Astrocyte of the hippocampus (primary cell): ENCODE measurements at places on chromosomes 5 and 9.
A peak's percentile ranks its signal among the peaks of the same experiment; 100 is the strongest.

DNA sequence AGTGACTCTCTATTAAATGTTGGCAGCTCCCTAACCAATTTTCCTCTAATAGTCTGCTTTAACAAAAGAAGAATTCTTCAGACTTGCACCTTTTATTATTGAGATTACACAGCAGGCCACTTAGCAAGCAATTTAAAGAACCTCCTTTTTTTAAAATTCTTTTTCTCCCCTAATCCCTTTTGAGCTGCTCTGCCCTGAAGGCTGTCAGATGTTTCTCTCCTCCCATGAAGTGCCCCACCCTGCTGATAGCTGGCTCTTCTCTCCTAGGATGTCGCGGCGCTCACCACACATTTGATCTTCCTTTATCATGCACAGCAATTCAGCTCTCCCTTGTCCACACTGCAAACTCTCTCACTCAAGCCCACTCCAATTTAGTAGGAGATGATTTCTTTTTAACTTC is 1471.1 kb upstream of the ACO1 start:
- no peak for DNase-seq

DNA sequence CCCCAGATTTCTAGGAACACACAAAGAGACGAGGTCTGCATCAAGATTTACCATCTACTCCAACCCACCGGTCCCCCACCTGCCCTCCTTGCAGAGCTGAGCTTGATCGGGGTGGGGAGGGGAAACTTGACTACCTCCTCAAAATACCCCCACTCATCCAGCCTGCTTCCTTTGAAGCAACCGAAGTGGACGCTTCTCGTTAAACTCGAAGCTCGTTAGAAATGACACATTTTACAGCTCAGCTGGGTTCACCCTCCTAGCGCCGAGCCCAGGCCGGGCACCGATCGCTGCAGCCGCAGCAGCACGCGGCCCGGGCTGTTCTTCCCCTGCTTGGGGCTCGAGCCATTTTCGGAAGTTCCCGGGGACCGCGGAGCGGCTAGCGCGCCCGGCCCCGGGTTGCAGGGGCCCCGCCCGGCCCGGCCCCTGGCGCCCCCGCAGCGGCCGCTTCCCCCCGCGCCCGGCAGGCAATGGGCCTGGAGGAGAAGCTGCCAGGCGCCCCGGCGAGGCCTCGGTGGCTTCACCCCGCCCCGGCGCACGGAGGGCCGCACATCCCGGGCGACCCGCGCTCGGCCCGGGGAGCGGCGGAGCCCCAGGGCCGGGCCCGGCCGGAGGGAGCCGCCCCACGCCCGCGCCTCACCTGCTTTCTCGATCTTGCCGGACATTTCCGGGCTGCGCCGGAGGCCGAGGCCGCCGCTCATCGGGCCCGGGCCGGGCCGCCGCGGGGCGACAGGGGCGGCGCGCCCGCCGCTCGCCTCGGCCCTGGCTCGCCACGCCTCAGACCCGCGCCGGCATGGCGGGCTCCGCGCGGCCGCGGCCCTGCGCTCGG is 530 bp downstream of the RAPGEF1 start:
- DNase-seq = peak; percentile 71

- DNase-seq = no peak
Measured at GRCh38 chr9:83521411-83521810, 16.8 kb downstream of the FRMD3 start.

- no peak for DNase-seq
Measured at GRCh38 chr5:6544561-6544935, 88.3 kb downstream of the NSUN2 start.

GRCh38 chr5:76622973-76623596 is at the start of gene F2RL2:
Gene F2RL2, minus strand, starts transcription at chr5:76623403. Its CDS starts 173 bp downstream, at chr5:76623230.
- DNase-seq = peak; percentile 82

- no peak for DNase-seq
Measured at GRCh38 chr5:152329761-152330283, 75.3 kb downstream of the NMUR2 start.

DNA sequence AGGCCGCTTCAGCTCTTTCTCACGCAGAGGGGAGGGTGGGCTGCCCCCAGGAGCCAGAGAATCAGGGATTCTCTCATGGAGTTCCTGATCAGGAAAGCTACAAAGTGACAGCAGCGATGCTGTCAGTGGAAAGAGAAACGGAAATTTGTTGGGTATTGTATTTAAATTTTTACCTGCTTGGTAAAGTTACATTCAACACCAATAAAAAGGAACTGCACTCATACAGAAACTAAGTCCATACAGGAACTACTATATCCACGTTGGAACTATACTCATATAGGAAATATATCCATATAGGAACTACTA is 325.5 kb upstream of the IRX4 start:
- DNase-seq = no peak

GRCh38 chr5:150738862-150739261 is 20.0 kb downstream of the DCTN4 start:
- no peak for DNase-seq

GRCh38 chr5:145697251-145697990 is 137.7 kb downstream of the PRELID2 start:
- DNase-seq = peak; percentile 23

DNA sequence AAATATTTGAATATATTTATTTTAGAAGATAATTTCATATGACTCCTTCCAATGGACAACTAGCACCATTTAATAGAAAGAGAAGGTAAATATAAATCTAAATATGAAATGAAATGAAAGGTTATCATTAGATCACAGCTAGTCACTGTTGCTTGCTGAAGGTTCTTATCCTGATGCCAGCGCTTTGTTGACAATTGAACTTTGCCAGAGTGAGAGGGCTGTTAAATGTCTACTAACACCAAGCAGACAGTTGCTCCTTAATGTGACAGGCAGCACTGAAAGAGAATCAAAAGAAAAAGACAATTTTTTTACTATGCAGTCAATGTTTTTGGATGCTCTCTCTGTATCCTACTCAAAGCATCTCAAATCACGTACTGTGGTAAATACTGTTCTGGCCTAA is 152.6 kb upstream of the SEMA6A start:
- no peak for DNase-seq

DNA sequence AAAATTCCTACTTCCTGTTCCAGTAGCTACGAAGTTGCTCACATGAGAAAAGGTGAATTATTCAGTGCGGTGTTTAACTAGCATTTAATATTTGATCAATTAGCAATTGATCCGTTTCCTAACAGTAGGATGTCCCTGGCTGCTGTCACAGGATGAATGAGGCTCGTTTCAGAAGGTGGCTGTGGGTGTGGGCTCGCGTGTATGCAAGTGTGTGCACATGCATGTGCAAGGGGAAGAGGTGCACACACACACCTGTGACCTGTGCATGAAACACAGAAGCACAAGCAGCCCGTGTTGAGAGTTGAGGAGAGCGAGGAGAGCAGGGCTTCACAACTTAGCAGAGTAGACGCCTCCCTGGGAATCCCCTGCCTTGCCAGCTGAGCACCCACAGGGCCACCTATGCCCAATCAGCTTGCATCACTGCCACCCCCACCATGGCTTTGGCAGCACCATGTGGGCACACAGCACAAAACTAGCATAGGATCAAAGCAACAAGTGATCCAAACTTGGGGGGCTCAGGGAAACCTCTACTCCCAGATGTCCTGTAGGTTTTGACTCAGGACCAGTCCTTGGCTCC is 107.2 kb downstream of the C5orf15 start:
- no peak for DNase-seq

GRCh38 chr5:100826133-100826532 is 76.9 kb downstream of the ST8SIA4 start:
- no peak for DNase-seq

- DNase-seq = peak; percentile 29
Measured at GRCh38 chr9:132412089-132412488, 2.1 kb downstream of the CFAP77 start.

GRCh38 chr9:121634329-121635261 is 16.8 kb upstream of the DAB2IP start:
- DNase-seq = peak; percentile 49

DNA sequence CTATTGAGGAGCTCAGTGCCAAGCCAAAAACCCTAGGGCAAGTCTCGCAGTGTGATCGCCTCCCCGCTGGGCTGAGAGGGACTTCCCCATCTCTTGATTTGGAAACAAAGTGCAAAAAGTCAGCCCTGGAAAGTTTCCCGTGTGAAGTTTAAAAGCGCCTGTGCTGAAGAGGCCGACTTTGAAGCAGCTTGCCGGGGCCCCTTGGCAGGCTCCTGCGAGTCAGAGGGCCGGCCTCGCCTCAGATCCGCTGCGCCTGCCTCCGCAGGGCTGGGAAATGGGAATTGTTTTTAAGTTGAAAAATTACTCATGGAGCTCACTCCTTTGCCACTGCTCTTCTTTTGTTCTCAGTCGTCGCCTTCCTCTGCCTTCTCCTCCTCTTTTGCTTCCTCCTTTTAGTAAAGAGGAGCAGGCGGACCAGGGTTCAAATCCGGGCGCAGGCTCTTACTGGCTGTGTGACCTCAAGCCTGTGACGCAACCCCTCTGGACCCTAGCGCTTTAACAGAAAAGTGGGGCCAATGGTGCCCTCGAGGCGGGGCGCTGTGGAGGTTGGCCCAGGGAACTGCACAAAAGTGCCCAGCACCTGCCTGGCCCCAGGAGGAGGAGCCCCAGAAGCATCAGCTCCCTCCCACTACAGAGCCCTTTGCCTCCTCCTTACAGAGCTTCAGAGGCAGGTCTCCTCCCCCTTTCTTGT is 14.7 kb upstream of the LHX2 start:
- peak; percentile 51 for DNase-seq

DNA sequence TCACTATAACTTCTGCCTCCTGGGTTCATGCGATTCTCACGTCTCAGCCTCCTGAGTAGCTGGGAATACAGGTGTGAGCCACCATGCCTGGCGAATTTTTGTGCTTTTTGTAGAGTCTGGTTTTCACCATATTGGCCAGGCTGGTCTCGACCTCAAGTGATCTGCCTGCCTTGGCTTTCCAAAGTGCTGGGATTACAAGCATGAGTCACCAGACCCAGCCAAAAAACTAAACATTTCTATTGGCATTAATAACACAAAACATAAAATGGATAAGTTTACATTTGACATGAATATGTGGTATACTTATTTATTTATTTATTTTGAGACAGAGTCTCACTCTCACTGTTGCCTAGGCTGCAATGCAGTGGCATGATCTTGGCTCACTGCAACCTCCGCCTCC is 13.6 kb upstream of the REEP5 start:
- no peak for DNase-seq

GRCh38 chr9:75797085-75797580 is 93.3 kb upstream of the PCSK5 start:
- no peak for DNase-seq

DNA sequence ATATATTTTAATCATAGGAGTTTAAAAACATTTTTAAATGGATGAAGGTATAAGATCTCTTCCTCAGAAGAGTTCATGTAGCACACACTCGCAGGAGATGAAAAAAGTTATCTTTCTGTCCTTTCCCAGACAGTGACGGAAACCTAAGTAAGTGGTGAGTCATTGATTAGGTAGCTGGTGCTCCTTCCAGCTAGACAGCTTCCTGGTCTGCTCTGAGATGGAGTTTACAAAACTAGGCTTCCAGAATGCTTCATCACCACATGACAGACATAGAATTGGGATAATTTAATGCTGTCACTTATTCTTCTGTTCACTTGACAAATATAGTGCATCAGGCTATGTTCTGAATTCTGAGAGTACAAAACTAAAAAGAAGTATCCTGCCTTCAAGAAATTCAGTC is 2393.0 kb upstream of the C9orf72 start:
- peak; percentile 12 for DNase-seq

DNA sequence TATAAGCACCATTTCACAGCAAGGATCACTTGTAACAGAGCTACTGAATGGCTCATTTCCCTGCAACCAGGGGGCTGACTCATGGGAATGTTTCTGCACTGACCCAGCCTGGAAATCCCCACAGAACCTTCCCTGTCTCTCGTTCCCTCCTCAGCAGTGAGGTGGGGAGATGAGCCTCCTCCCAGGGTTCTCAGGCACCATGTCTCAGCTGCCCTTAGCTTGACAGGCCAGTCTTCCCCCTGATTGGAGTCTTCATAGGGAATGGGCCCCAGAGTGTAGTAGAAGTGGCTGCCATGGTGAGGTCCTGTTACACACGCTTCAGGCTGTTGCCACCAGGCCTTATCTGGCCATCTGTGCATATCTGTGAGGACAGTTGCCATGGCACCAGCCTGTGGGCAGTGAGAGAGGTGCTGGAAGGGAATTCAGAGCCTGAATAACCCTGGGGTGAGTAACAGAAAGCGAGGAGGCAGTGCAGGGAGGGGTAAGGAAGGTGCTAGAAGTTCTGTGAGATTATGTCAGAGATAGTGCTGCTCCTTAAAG is 324.4 kb downstream of the ENC1 start:
- DNase-seq = peak; percentile 97

DNA sequence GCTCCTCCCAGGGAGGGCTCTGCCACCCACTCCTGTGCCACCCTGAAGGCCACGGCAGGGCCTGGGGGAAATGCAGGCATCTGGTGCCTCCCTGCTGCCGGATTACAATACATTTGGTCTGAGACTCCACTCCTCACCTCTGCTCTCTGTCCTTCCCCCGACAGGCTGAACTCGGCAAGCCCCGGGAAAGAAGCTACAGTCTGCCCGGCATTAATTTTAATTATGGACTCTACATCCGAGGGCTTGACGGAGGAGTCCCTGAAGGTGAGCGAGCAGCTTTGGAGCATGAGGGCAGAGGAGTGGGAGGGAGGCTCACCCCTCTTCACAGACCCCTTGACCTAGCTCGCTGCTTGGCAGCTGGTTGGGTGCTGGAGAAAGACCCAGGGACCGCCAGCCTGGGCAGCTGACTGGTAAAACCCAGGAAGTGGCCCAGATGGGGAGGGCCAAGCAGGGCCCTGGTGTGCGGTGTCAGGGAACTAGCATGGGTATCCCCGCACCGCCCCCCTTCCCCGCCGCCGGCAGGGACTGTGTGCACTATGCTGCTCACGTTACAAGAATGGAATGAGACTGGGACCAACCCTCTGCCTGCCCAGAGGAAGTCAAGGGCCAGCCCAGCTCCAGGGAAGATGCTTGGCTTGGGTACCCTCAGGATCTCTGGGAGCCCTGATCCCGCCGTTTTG is 83.7 kb upstream of the BARHL1 start:
- peak; percentile 39 for DNase-seq

DNA sequence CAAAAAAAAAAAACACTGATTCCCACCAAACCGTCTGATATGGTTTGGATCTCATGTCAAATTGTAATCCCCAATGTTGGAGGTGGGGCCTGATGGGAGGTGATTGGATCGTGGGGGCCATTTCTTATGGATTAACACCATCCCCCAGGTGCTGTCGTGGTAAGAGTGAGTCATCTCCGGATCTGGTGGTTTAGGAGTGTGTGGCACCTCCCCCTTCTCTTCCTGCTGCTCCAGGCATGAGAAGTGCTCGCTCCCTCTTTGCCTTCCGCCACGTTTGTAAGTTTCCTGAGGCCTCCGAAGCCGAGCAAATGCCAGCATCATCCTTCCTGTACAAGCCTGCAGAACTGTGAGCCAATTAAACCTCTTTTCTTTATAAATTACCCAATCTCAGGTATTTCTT is 45.2 kb downstream of the HSD17B3 start:
- DNase-seq = peak; percentile 23

DNA sequence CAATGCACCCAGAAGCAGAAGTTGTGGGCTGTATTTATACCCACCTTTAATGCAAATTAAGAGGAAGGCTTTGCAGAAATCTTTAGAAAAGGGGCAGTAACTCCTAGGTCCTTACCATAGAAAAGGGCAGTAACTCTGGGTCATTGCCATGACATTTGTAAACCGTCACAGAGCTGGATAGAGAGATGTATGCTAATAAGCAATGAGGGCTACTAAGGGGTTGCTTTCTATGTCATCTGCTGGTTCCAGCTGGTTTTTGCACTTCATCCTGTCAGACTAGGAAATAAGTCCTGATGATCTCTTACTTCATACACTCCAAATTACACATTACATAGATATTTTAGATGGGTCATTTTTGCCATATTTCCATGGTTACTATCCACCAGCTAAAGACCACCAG is 299.1 kb upstream of the TYRP1 start:
- no peak for DNase-seq
